Fibroblast of skin of scalp (primary cell): ENCODE measurements at places on chromosomes 3 and 15.
A peak's percentile ranks its signal among the peaks of the same experiment; 100 is the strongest.

DNA sequence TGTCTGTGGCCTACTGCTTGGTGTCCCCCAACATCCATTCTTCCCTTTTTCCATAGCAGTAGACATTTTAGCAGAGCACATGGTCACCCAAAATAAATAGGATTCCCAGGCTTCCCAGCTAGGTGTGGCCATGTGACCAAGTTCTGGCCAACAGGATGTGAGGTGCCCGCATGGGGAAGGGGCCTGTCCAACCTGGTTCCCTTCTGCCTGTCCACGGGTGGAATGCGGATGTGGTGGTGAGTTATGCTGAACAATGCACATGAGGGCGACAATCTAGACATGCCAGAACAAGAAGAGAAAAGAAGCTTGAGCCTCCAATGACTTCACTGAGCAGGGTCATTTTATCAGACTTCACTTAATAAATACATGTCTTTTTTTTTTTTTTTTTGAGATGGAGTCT lies 77.6 kb upstream of the DLG1 start:
- DNase-seq = no peak

DNA sequence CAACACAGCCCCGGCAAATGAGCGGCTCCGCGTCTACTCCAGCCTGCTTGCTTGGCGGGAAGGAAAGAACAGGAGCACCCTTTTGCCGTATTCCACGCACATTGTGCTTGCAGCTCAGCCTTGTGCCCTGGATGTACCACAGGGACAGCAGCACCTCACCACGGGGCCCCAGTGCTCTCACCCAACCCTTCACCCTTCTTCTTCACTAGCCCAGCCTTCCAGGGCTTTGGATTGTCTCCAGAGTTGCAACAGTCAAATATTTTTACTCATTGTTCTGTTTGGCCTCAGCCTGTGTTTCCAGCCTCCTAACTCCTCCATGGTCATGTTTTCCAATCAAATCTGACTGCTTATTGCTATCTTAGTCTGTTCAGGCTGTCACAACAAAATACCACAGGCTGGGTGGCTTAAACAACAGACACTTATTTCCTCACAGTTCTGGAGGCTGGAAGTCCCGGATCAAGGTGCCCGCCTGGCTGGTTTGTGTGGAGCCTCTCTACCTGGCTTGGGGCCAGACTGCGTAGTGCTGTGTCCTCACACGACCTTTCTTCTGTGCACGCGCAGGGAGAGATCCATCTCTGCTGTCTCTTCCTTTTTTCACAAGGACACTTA lies 79.2 kb upstream of the ABHD17C start:
- DNase-seq = peak; percentile 35

DNA sequence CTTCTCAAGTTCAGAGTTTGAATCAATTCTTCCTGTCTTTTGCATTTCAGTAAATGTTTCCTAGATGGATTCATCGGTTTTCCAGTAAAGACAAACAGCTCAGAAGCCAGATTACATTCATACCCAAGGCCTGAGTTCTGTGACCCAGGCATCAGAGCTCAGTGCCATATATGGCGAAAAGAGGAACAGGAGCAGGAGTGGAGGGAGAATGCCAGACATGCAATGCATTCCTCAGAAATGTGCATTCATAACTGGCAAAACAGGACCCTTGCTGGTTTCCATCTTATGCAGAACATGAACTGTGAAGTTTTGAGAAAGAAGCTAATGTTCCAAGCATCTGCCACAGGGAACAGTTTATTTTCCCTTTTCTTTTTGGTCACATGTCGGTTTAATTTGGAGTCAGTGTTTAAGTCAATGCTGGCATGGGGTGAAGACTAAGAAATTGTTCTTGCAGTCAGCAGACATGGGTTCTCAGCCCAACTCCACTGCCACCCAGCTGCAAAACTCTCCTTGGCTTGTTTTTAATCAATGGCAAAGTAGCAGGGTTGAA lies 116.5 kb downstream of the LPP start:
- peak; percentile 99 for DNase-seq

- no peak for DNase-seq
These were observed 16.7 kb downstream of the MIX23 start for GRCh38 chr3:122366379-122366749.

DNA sequence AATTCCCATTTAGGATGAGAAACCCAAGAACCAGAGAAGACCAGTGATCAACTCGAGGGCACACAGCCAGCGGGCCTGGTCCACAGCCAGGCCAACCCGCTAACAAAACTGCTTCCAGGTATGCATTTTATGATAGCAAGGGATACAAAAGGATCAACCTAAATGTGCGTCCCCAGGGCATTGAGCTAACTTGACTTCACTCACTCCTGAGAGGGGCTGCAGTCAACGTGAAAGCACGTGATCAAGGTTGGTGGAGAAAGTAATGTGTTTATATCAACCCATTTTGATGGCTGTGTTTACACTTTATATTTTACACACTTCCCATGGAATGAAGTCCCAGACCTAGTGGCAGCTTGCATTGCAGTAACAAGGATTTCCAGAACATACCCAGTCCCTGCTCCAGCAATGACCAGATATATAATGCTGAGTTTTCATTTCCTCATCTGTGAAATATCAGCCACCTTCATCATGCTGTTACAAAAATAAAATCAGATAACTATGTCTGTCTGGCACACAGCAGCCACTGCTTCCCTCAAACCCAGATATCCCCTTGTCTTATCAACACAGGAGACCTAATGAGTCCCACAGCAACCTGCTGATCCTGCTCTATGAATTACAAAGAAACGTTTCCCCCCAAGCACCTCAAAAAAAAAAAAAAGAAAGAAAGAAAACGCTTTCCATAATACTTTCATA lies 2.0 kb downstream of the KLHL6 start:
- no peak for DNase-seq

DNA sequence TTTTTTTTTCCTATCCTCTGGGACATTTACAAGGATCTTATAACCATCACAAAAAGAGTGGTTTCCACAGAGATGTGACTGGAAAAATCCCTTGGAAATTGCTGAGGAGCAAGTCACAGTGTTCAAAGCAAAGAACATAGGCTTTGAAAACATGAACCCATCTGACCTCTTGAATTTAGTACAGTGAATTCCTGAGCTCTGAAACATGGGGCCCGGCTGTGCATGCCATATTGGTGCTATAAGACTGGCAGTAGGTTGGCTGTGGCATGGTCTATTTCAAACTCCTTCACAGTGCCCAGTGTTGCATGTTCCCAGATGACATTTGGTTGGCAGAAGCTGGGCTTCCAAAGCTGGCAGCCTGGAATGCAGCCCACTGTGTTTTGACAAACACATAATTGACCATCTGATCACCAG lies 202.2 kb downstream of the TIGIT start:
- peak; percentile 66 for DNase-seq

- no peak for DNase-seq
These were observed 111.4 kb upstream of the TOPAZ1 start for GRCh38 chr3:44130249-44130648.

GRCh38 chr3:11498177-11498576 lies 145.5 kb downstream of the VGLL4 start:
- DNase-seq = no peak

DNA sequence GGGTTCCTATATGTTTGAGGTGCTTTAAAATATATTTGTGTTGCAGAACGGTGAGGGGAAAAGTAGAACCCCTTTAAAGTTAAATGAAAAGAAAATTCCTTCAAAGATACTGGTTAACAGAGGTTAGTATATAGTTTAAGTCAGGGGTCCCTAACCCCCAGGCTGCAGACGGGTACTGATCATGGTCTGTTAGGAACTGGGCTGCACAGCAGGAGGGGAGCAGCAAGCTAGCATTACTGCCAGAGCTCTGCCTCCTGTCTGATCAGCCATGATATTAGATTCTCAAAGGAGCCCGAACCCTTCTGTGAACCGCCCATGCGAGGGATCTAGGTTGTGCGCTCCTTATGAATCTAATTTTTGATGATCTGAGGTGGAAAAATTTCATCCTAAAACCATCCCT lies 37.5 kb upstream of the RFX7 start:
- no peak for DNase-seq

DNA sequence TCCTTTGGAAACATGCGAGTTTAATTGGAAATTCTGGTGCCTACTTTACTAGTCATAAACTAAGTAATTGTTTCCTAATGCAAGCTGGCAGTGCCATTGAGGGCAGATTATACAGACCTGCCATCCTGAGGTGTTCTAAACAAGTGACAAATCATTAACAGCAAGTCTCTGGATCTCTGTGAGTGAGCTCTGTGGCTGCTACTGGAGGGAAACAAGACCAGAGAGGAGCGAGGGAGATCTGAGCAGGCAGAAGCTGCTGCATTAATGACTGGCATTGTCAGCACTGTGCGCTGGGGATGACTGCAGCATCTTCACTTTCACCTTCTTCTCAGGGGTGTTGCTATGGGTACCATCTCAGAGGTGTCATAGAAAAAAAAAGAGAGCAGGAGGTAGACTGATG lies 308.4 kb upstream of the DPH6 start:
- no peak for DNase-seq

DNA sequence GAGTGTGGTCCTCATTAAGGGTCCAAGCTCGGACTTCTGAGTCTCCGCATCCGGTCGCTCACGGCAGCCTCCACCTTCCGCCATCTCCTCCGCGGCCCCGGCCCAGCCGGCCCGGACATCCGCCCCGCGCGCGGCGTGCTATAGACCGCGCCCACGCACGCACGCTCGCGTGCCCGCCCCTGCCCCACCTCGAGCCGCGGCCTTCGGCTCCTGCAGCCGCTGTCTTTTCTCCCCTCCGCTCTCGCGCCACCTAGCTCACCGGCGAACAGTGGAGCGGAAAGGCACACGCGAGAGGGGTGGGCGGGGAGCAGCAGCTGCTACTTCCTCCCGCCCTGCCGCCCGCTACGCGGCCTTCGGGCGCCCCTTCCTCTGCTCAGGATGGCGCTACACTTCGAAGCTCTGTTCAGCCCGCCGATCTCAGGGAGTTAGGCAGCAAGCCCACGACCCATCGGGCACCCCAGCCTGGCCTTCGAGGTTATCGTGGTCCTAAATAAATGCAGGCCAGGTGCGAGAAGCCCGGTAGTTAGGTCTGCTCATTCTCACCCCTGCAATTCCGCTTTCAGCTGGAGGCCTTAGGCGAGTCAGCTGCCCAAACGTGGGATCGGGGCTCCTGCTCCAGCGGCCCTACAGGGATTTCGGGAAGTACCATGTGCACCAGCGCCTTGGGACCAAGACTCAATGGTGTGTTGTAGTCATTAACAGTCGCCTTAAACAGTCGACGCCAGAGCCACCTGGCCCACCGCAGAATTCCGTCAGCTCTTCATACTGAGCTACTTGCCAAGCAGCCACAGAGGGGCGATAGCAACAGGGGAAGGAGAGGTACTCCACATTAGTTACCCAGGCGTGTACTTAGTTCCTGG lies at the start of gene USP4:
Gene USP4, minus strand, starts transcription at position 113 of the 860 bp plus-strand sequence. Its CDS starts 29 bp downstream, at position 84.
- peak; percentile 86 for DNase-seq

DNA sequence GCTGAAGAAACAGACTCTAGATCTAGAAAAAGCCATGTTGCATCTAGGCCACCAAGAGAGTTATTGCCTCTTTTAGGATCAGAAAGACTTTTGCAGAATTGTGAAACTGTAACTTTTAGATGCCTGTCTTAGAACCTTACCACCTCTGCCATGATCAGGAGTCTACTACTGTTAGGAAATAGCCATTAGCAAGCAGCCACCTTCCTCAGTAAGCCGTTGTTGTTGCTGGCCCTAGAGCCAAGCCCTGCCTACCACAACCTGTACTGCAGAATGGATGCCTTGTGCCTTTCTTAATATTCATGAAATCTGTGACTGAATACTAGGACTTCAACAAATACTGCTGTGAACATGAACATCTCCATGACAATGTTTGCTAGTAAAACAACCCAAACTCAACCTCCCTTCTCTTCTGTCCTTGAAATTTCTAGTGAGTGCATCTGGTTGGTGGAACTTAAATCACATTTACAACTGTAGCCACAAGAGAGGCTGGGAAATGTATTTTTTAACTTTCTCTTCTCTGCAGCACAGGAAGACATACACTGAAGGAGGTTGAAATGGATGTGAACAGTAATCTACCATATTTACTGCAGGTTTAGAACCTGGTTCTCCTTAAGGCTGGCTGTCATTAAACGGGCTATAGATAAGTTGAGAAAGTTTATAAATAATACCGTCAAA lies 20.7 kb downstream of the RASA2 start:
- DNase-seq = no peak

DNA sequence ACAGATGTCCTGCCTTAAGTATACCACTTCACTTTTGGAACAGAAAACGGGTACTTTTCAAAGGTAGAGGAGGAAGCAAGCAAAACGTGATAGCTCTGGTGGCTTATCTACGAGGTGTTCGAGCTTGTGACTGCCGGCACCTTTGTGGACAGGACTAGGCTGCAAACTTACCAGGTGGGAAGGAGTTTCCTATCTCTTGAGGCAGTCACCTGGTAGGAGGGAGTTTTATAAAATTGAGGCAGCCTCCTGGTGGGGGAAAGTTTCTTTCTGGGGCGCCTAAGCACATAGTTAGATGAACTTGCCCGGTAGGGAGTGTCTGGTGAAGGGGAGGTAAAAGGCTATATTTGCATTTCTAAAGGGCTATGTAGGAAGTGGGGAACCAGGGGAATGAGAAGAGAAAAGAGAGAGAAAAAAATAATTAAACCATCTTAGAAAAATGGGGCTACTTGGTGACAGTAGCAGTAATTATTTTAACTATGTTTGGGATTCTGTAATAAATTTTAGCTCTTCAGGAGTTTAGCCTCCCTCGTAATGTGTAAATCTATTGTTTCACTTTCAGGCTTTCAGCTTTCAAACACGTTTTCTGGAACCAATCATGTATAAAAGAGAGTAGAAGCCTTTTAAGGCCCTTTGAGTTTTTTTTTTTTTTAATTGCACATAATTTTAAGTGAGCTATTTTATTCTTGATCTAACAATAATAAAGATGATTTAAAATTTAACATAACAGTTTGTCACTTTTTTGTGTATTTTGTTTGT lies 131.0 kb downstream of the IL5RA start:
- no peak for DNase-seq

DNA sequence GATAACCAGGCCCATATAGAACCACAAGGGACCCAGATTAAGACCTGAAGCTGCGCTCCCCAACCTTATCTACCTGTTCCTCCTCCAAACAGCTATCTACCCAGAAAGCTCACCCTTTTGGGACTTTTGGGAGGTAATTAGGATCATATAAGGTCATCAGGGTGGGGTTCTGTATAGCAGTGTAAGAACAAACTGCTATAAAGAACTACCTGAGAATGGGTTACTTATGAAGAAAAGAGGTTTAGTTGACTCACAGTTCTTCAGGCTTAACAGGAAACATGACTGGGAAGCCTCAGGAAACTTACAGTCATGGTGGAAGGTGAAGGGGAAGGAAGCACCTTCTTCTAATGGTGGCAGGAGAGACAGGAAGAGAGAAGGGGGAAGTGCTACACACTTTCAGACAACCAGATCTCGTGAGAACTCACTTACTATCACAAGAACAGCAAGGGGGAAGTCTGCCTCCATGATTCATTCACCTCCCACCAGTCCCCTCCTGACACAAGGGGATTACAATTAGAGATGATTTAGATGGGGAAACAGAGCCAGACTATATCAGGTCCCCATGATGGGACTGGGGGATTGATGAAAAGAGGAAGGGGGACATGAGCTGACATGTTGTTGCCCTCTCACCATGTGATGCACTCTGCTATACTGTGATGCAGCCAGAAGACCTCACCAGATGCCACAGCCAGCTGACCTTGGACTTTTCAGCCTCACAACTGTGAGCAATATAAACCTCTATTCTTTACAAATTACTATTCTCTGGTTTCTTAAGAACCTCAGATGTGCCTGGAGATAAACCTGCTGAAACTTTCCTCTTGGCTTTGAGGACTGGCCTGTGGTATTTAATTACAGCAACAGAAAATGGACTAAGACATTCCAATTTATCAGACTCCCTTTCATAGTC lies 15.3 kb upstream of the FMN1 start:
- no peak for DNase-seq
